ENCODE measurements at places on chromosomes 11 and 22.
A peak's percentile ranks its signal among the peaks of the same experiment; 100 is the strongest.

DNA sequence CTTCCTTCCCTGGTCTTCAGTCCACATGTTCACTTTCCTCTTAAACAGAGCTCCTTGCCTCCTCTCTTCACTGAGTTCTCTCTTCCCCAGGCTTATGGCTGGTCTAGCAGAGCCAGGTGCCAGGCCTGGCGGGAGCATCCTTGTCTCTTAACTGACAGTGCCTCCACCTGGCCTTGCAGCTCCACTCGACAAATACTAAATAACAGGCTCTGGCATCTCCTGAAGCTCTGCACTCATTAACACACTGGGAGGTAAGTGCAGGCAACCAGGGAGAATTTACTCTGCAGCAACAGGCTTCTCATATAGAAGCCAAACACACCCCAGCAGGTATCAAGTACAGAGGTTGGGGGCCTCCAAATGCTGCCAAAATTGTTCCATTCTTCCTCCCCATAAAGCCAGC, 438.1 kb downstream of the SOX6 start:
- no peak for DNase-seq

GRCh38 chr11:39327302-39327701, 2132.2 kb downstream of the LRRC4C start:
- no peak for DNase-seq

DNA sequence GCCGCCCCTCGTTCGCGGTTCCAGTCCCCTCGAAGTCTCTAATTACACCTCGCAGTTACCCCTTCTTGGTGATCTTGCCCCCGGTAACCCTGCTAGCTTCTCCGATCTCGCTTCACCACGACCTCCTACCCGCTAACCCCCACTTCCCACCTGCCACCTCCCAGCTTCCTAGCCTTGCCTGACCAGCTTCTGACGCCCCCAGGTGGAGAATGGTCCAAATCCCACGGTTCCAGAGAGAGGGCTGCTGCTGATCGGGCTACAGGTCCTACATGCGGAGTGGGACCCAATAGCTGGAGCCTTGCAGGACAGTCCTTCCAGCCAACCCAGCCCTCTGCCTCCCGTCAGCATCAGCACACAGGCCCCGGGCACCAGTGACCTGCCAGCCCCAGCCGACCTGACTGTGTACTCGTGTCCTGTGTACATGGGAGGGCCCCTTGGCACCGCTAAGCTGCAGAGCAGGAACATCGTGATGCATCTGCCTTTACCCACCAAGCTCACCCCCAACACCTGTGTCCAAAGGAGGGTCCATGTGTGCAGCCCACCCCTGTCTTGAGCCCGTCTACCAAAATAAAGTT, 31.9 kb downstream of the RRP8 start:
- no peak for DNase-seq

DNA sequence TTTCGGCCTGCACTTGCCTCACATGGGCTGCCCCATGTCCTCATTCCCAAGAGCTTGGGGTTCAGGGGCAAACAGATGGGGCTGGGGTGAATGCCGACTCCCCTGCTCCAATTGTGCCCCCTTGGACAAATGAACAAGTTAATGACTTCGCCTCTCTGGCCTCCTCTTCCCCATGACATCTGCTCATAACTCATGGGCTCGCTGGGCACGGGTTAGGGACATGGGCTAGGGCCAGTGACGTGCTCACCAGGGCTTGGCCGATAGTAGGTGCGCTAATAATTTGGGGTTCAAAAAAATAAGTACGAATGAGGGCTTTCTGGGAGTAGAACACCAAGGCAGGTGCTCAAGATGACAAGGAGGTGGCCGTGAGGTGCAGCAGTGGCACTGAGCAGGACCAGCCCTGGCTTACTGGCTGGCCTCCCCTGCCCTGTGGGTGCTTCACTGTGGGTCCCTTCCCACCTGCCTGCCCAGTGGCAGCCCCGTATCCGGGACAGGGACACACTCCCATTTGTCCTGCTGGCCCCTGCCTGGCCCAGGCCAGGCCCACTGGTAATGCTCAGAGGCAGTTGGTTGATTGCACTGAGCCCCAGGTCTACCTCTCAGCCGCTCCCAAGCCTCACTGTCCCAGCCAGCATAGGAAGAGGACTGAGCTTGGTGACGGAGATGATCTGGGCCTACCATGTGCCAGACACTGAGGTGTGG, 12.3 kb downstream of the CBX6 start:
- no peak for DNase-seq

GRCh38 chr11:69557266-69557665, 75.8 kb downstream of the LINC01488 start:
- no peak for DNase-seq

GRCh38 chr11:118530683-118531596, at the start of gene TMEM25:
TMEM25 (plus strand) TSS chr11:118531192; CDS start chr11:118531802, 610 bp downstream.
- peak; percentile 73 for DNase-seq

DNA sequence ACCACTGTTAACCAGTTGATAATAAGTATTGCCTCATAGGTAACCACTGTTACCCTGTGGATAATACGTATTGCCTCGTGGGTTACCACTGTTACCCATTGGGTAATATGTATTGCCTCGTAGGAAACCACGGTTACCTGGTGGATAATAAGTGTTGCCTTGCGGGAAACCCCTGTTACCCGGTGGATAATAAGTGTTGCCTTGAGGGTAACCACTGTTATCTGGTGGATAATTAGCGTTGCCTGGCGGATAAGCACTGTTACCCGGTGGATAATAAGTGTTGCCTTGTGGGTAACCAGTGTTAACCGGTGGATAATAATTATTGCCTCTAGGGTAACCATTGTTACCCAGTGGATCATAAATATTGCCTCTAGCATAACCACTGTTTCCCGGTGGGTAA, 27.3 kb upstream of the NXPE4 start:
- DNase-seq: no peak

DNA sequence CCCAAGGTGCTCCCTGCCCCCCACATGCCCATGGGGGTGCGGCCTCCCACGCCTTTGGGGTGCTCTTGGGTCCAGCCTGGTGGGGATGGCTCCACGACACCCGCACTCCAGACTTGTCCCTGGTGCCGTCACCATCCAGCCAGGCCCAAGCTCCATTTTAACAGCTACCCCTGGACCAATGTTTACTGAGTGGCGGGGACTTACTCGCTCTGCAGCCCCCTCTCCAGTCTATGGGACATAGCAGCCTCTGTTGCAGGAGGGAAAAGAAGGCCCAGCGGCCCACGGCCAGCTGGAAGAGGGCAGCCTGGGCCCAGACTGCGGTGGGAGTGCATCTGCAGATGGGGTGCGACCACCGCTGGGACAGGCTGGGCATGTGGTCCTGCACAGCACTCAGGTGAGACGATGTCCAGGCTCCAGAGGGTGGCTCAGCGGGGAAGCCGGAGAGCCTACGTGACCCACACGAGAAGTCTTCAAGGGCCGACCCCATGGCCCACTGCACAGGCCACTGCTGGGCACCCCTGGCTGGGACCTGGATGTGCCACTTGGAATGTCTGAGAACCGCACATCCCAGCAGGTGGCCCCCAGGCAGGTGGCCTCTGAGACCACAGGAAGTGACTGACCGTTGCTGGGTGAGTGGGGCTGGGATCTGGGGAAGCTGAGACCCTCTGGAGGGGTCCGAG, 18.1 kb downstream of the IL17REL start:
- no peak for DNase-seq

- DNase-seq: no peak
Observed at GRCh38 chr11:25658916-25659315, 673.0 kb upstream of the ANO3 start.

- DNase-seq: no peak
Observed at GRCh38 chr22:25728071-25728470, 13.9 kb upstream of the MYO18B start.

- DNase-seq: no peak
Observed at GRCh38 chr11:43486141-43486540, 127.4 kb downstream of the TTC17 start.

- no peak for DNase-seq
Observed at GRCh38 chr11:3052567-3052966, 4.7 kb downstream of the CARS1 start.

DNA sequence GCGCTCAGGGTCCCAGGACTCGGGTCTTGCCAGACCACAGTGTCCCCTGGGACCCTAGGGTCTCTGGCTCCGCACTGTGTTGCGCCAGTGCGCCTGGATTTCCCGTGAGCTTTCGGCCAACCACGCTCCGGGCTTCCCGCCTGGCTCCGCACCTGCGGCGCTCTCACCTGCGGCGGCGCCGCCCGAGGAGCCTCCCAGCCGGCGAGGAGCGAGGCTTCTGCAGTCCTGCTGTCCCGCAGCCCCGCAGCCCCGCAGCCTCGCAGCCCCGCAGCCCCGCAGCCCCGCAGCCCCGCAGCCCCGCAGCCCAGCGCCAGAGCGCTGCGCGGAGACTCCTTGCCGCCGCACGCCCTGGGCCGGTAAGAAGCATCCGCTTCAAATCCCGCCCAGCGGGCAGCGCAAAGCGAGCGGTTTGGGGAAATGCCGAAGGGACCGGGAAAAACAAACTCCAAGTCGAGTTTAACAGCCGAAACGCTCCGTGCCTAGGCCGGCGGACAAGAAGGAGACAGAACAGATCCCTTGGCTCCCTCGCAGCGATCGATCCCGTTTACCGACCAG, 939 bp downstream of the ALX4 start:
- DNase-seq: no peak

DNA sequence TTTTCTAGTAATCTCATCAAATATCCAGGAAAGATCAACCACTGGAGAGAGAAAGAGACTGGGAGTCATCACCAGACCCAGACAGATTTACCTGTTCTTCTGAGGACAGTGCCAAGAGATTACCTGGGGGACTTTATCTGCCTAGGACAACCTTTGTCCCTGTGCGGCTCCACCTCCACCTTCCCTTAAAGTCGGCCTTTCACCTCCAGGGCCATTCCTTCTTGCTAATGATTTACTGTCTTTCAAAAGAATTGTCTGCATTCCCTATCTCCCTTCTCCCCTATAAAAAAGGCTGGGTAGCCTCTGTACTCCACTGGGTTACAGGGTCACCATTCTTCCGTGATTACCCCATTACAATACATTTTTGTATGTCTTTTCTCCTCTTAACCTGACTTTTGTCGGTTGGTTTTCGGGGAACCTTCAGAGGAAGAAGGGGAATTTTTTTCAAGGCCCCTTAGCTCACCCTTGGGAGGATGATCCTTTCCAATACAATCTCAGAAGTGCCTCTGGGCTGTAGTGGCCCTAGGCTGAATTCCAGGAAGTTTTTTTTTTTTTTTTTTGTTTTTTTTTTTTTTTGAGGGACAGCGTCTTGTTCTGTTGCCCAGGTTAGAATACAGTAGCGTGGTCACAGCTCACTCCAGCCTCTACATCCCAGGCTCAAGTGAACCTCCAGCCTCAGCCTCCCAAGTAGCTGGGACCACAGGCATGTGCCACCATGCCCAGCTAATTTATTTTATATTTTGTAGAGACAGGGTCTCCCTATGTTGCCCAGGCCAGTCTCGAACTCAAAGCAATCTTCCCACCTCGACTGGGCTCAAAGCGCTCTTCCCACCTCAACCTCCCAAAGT, 1.5 kb upstream of the HMOX1 start:
- no peak for DNase-seq

- DNase-seq: no peak
Observed at GRCh38 chr22:36196254-36197064, 5.2 kb downstream of the APOL4 start.

- DNase-seq: no peak
Observed at GRCh38 chr11:118935376-118935775, 9.7 kb upstream of the BCL9L start.

DNA sequence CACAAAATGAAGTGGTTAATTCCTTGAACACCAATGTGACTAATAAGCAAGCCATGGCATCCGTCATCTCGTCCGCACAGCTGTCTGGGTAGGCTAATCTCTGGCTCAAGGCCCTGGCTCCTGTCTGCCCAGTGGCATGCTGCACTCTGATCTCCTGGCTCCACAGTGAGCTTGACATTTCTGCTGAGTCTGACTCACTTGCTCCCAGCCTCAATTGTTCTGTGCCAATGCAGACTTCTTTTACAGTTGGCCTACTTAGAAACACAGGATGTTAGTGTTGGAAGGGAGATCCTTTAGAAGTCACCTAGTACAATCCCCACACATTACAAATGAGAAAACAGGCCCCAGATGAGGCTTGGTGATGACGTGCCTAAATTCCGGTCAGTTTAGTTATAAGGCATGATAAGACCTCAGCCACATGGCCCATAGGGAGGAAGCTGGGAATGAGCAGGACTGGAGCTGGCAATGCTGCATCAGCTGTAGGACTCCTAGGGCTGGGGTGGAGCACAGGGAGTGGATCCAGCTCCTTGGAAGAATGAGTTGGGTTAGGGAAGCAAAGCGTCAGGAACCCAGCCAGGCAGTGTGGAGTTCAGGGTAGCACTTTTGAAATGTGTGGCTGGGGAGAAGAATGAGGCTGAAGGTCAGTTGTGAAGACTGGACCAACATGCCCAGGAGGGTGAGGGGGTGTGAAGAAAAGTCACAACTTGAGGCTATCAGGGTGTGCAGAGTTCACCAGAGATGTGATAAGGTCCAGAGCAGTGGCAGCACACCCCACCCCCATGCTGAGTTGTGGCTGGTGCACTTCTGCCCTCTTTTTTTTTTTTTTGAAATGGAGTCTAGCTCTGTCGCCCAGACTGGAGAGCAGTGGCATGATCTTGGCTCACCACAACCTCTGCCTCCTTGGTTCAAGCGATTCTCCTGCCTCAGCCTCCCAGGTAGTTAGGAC, 70.2 kb upstream of the EED start:
- DNase-seq: no peak

GRCh38 chr11:124798991-124799347, 1.2 kb downstream of the MSANTD2 start:
- no peak for DNase-seq

DNA sequence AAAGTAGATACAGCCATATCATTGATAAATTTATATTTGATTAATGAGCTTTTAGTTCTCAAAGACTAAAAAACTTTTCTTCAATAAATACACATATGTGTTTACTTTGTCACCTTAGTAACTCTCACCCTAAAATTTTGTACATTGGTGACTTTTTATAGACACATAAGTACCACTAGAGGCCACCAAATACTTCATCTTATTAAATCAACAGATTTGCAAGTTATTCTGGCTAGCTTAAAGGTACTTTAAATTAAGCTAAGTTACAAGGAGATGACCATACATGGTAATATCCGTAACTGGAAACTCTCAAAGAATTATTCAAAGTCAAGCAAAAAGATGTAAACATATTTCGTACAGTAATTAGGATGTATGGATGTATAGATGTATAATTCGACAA, 112.2 kb downstream of the SBF2 start:
- DNase-seq: no peak

- no peak for DNase-seq
Observed at GRCh38 chr11:130813196-130813595, 103.1 kb downstream of the SNX19 start.

DNA sequence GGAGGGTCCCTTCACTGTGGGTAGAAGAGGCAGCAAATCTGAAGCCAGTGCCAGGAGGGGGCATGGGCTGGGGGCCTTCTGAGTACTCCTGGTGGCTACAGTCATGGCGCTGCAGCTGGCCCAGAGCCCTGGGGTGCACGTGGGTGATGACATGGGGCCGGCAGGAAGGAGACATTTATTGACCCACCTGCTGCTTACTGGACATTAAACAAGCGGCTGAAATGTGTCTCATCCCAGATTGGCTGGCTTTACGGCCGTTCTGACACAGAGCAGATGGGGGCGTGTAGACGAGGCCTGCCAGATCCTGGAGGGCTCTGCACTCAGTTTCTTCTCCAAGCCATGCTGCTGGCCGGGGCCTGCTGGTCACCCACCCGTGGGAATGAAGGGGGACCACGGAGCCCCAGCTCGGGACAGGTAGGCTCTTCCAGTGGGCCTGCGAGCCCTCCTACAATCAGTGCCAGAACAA, 906.9 kb downstream of the BRD1 start:
- no peak for DNase-seq

GRCh38 chr11:11519184-11519583, 102.6 kb downstream of the GALNT18 start:
- no peak for DNase-seq
